ENCODE measurements at places on chromosomes 16 and 17.

DNA sequence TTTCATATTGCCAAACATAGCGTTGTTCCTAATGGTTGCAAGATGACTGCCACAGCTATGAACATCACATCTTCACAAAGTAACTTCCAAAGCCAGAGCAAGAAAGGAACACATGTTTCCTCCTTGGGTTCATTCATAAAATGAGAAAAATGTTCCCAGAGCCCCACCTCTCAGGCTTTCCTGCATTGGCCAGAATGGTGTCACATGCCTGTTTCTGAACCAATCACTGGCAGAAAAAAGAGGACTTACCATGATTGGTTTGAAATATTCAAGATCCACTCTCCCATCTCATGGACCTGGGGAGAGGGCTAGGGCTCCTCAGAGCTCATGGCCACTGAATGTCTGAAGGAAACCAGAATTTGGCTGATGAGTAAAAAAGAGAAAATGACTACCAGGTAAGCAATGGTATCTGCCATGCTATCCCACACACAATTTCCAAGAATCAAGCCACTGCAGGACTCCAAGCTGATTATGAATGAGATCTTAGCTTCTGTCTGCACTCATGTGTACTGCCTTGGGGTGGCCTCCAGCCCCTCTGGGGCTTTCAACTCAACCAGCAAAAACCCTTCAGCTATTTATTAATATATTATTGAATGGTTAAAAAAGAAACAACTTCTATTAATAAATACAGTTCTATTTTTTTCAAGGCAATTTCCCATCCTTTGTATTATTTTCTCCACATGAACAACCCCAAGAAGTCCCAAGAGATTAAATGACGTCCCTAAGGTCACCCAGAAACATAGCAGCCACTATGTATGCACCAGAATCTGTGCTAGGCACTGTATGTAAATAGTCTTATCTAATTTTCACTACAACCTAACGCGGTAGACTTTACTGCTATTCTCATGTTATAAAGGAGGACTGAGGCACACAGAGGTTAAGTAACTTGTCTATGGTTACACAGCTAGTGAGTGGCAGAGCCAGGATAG is 61.4 kb upstream of the TMC5 start:
- DNase-seq, result no peak

DNA sequence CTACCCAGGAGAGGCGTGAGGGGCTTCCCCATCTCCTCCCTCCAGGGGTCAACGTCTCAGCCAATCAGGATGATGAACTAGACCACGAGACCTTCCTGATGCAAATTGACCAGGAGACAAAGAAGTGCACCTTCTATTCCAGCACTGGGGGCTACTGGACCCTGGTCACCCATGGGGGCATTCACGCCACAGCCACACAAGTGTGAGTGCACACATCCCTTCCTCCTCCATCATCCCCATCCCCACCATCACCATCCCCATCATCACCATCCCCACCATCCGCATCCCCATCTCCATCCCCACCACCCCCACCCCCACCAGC is 6.8 kb downstream of the FSCN2 start:
- no peak for DNase-seq

DNA sequence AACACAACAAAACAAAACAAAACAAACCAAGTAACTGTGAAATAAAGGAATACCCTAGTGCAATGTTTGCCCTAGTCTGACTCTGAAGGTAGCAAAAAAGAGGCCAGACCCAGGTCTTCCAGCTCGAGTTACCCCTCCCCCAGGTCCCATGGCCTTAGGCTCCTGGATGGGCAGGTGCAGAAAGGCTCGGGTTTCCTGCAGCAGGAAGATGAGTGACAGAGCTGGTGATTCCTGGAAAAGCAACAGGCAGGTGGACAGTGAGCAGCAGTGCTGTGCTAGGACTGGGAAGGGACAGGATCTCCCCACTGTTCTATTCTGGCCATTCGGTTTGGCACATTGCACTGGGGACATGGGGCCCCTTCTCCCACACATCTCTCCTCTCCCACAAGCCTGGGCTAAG is 42.9 kb upstream of the MRTFB start:
- no peak for DNase-seq

GRCh38 chr17:66994361-66994760 is 29.9 kb downstream of the CACNG4 start:
- DNase-seq, result no peak

DNA sequence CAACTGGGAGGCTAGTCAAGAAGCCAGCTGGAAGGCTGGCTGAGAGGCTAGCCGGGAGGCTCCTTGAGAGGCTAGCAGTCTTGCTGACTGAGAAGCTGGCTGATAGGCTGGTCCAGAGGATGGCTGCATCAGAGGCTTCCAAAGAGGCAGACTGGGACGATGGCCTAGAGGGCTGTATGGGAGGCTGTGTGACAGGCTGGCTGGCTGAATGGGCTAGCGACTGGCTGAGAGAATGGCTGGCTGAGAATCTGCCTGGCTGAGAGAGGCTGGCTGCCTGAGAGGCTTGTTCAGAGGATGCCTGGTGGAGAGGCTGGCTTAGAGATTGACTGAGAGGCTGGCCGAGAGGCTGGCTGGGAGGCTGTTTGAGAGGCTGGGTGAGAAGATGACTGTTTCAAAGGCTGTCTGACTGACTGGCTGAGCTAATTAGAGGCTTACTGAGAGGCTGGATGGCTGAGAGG is 34.8 kb upstream of the ACSM2B start:
- no peak for DNase-seq

GRCh38 chr16:53449816-53450517 is 15.7 kb downstream of the RBL2 start:
- DNase-seq, result no peak

GRCh38 chr16:55839115-55839514 is 6.2 kb upstream of the CES1 start:
- no peak for DNase-seq

GRCh38 chr17:38429476-38430100 is 1.3 kb downstream of the ARHGAP23 start:
- no peak for DNase-seq

- DNase-seq, result no peak
Measured at GRCh38 chr17:28372203-28372944, 880 bp downstream of the SARM1 start.

DNA sequence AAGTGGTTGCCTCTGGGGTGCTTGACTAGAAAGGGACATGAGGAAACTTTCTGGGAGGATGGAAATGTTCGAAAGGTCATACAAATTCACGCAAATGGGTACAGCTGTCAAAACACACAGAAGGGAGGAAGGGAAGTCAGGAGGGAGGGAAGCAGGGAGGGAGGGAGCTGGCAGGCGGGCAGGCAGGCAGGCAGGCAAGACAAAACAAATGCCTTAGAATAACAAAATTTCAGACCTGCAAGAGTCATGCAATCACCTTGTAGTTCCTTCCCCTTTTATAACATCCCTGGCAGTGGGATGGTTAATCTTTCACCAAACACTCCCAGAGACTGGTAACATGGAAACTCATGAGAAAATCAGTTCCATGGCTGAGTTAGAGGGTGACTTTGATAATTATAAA is 189.2 kb downstream of the STX8 start:
- no peak for DNase-seq

- no peak for DNase-seq
Measured at GRCh38 chr17:35447499-35447898, 1.1 kb downstream of the SLFN13 start.

- no peak for DNase-seq
Measured at GRCh38 chr16:27924411-27925118, 138.9 kb downstream of the GSG1L start.

DNA sequence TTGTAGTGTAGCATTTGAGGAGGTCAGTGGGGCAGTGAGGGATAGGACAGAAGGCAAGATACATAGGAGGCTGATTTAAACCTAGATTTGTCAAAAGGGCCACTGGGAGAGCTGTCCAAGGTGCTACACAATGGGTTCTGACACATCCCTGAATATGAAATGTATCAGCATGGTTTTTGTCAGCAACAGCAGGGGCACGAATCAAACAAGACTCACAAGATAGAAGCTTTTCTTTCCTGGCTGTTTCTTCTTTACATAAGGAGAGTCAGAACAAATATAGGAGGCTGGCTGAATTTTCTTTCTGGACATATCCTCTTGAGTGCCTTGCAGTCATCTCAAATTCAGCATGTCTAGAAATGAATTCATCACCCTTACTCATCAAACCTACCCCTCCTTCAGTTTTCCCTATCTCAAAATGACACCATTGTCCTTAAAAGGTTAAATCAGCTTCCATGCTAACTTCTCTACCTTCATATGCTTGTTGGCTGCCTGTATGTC is 130.5 kb downstream of the NPIPB5 start:
- peak; percentile 8 for DNase-seq

GRCh38 chr16:75239542-75240122 is 11.8 kb downstream of the BCAR1 start:
- no peak for DNase-seq

- DNase-seq, result no peak
Measured at GRCh38 chr16:19127205-19127604, 13.4 kb downstream of the ITPRIPL2 start.

DNA sequence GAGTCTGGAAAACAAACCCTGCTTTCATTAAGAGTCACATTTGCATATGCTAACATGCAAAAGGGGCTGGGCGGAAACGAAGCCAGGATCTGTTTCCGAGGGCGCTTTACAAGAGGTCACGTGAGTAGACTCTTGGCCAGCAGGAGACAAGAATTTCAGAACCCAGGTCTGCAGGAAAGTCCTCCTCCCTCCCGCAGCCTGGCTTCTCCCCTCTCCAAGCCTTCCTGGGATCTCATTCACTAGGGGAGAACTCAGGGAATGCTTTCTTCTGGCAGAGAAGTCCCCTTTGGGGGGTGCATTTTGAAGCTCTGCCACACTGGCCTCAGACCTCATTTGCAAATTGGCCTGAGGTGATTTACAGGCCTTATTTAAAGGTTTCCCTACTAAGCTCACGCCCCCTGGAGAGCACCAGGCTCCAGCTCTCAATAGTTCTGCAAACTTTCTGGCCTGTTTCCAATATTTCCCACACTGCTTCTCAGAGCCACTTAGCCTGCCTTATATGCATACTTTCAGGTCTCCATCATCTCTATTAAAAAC is 57.2 kb upstream of the CACNG5 start:
- peak; percentile 36 for DNase-seq

- DNase-seq, result no peak
Measured at GRCh38 chr16:65816556-65816955, 549.9 kb upstream of the CDH5 start.

DNA sequence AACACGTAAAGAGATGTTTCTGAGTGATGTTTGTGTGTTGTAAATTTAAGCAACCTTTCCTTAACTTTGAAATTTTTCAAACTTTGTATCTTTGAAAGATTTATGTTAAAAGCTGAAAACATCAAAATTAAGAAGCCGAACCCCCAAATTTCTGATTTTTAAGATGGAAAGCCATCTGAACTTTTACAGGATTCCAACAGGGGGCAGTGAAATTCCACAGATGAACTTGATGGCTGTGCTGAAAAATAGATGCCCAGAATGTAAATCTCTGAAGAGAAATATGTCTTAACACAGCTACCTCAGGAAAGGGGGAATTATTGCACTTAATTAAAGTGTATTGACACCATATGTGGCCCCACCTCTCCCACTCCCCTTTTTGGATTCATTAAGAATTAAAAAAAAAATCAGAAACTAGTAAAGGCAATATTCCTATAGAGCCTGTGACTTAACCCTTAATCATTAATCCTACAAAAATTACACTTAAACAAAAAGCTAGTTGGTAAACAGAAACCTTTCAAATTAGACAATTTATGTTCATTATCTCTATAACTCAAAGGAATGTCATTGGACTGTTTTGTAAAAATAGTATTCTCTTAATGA is 597.9 kb downstream of the KCNJ2 start:
- DNase-seq, result peak; percentile 30

- DNase-seq, result no peak
Measured at GRCh38 chr17:20281860-20282259, 185.5 kb downstream of the LGALS9B start.

- no peak for DNase-seq
Measured at GRCh38 chr16:18836702-18837101, 35.4 kb upstream of the ARL6IP1 start.

- no peak for DNase-seq
Measured at GRCh38 chr16:77896415-77897128, 108.2 kb downstream of the VAT1L start.

- DNase-seq, result no peak
Measured at GRCh38 chr17:36627101-36627500, 25.7 kb downstream of the MRM1 start.

DNA sequence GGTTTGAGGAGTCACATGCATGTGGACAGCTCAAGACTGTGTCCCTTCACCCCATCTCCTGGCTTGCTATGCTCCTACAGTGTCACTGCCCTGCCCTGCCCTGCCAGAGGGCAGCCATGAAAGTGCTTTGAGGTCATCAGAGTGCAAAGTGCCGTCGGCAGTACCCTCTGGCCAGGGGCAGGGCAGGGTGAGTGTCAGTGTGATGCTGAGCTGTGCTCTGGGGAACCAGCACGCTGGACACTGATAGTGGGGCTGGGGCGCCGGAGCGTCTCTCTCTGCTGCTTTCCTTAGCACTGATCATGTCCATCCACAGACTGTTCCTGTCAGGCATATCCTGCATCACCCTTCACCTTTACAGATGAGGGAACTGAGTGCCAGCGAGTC is 1.6 kb upstream of the SPATA32 start:
- no peak for DNase-seq

DNA sequence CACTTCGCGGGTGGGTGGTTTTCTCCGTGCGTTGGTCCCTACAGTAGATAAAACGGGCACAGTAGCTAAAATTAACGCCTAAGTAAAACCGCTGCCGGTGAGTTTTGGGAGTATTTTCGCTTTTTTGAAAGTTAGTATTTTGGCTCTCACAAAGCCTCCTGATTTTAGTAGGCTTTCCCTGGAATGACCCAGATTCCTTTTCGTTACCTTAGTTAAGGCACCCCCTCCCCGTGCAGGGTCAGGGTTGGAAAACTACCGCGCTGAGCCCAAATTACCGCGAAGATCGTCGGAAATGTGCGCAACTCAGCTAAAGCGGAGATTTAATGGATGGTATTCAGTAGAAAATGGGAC is 28.3 kb upstream of the ST6GALNAC1 start:
- no peak for DNase-seq

DNA sequence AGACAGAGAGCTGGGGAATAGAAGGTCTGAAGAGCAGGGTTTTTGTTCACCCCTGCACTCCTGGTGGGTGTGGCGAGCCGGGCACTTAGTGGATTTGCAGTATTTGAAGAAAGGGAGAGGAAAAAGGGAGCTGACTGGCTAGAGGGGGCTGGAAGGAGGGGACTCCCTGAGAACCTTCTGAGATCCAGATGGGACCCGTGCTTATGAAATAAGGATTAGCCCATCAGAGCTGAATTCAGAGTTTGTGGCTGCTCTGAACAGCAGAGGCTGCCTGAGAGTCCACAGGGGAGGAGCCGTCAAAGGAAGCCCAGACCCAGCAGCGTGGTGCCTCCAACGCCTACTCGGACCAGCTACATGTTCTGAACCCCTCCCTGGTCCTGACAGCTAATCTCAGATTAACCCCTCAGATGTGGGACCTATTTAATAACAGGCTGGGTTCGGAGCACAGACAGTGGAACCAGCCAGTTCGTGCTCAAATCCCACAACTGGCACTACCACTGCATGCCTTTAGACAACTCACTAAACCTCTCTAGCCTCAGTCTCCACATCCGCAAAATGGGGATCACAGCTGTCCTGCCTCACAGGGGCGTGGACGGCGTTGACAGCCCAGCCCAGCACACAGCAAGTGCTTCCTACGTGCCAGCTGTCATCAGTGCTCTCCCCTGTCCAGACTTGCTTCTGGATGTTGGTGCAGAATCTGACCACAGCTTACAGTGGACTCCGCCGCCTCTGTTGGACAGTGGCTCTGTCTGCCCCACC is 70.6 kb downstream of the DYNLRB2 start:
- DNase-seq, result no peak
